ENCODE measurements at places on chromosomes 3 and 15. TPM values are rescaled to one million over a fixed set of nuclear protein-coding genes. Genes with fewer than 3 reads are reported as not detected.

- no peak for DNase-seq
Measured at GRCh38 chr15:78024883-78025282, 52.6 kb downstream of the TBC1D2B start.

DNA sequence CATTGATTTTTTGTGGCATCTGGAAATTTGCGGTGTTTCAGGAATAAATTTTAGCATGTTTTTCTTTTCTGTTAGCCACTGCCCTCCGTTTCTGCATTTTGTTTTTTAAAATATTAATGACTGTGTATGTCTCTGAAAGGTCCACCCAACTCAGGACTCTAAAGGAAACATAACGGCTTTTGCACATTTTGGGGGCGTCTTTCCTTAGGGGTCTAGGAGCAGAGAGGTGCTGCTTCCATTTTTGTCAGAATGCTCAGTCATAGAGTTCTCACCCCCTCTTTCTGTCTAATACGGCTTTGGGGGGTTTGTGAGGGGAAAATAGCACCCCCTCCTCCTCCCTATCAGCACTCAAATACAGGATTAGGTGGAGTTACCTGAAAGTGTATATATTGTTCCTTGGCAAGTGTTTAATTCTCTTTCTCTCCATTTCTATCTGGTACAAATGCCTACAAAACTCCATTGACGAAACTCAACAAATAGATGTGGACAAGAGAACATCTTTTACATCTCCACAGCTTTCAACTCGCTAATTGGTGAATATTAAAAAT lies 219.4 kb downstream of the MEIS2 start:
- no peak for DNase-seq

NDN gene
- 72.7 TPM for total RNA-seq

GRCh38 chr3:133977568-133977967 lies 52.2 kb downstream of the SLCO2A1 start:
- DNase-seq, result no peak

GRCh38 chr15:45428491-45428890 lies 50.1 kb upstream of the GATM start:
- DNase-seq, result no peak

DNA sequence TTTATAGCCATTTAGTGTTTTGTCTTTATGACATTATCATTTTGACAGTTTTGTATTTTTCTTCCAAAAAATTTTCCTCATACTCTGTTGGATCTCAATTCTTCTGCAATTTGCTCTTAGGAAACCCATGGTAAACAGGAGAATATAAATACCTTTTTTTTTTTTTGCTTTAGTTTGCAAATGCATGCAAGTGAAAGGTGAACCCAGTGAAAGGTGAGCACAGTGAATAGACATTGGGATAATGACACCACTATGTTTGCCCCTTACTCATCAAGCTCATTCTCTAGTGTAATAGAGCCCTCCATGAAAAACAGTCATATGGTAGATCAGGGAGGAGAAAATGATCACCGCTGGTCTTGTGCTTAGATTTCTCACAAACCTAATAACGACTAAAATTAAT lies 59.0 kb upstream of the TRPC1 start:
- no peak for DNase-seq

Data from type B pancreatic cell (in vitro differentiated cells).